ENCODE measurements at places on chromosomes 13 and 19.

- no peak for DNase-seq
Observed at GRCh38 chr13:33730619-33731018, 87.3 kb upstream of the RFC3 start.

DNA sequence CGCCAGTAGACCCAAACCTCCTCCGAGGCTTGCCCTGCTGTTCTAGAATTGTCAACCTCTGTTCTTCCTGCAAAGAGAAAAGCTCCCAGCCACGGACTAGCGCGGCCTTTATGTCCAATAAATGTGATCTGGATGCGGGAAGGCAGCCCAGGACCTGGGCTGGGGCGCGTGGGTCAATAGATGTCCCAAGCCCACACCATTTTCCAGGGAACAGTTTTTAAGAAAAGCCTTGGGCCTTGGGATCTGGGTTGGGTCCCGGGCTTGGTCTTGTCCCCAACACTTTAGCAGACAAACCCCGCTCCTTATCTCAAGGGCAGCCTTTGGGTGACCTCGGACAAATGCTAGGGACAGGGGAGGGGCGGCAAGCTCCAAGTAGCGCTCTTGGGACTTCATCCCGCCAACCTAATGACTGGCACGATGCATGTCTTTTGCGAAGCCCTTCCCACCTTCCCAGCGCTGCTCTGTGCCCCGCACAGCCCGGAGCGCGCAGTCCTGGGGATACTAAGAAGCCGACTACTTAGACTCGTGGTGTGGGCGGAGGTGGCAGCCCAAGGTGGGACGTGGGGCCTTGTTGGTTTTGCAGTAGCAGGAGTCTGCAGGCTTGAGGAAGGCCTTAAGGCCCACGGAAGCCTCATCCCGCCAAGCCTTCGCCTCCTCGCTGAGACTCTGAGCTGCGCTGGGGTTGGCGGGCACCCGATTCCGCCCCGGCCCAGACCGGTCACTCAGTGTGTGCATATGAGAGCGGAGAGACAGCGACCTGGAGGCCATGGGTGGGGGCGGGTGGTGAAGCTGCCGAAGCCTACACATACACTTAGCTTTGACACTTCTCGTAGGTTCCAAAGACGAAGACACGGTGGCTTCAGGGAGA is 10.8 kb downstream of the SOX21 start:
- no peak for DNase-seq

DNA sequence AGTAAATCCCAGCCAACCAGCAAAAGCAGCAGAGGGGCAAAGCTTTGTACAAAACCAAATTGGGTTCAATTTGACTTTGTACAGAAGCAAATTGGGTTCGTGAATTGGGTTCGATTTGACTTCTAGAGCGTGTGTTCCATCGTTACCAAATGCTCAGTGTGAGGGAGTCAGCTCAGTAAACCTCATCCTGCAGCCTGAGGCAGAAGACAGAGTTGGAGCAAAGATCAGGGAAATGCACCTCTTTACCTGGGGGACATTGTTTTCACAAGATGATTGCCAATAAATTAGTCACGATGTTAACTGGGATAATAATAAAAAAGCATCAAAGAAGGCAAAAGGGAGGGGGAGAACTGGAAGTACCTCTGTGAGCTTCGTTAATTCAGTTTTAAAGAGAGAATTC is 1.5 kb downstream of the RAB20 start:
- DNase-seq: no peak

- no peak for DNase-seq
Observed at GRCh38 chr19:31338069-31338776, 11.0 kb downstream of the TSHZ3 start.

DNA sequence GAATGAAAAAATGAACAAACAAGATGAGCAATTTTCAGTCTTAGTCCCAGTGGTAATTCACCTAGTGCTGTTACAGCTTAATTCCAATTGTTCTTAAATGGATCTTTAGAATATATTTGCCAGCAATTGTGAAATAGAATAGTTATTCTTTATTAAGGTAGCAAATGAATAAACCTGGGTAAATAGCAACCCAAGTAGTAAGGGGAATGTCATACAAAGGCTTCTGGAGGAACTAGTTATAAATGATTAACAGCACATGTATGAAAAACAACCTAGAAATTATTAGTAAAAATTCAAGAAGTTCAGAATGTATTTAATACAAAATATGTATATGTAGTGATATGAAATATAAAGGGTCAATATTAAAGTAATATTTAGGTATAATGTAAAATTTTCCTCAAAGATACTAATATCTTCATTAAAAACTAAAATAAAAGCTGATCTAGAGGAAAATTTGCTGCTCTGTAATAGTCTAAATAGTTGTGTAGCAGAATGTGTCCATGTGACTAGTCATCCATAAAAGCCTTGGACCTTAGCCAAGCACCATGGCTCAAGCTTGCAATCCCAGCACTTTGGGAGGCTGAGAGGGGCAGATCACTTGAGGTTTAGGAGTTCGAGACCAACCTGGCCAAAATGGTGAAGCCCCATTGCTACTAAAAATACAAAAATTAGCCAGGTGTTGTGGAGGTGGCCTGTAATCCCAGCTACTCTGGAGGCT is 535.9 kb upstream of the ATXN8OS start:
- DNase-seq: no peak

GRCh38 chr13:49443357-49443703 is 534 bp downstream of the CAB39L start:
- no peak for DNase-seq

DNA sequence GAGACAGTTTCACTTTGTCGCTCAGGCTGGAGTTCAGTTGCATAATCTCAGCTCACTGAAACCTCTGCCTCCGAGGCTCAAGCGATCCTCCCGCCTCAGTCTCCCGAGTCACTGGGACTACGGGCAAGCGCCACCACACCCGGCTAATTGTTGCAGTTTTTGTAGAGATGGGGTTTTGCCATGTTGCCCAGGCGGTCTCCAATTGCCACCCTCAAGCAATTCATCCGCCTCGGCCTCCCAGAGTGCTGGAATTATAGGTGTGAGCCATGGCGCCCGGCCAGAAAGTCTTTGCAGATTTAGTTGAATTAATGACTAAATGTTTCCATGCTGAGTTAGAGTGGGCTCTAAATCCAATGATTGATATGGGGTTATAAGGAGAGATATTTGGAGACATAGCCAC is 4.5 kb upstream of the CADM4 start:
- no peak for DNase-seq

- DNase-seq: no peak
Observed at GRCh38 chr13:73904625-73905024, 229.6 kb downstream of the KLF12 start.

GRCh38 chr13:98542568-98543377 is 34.1 kb downstream of the STK24 start:
- no peak for DNase-seq

- DNase-seq: no peak
Observed at GRCh38 chr19:45554481-45554880, 30.1 kb downstream of the OPA3 start.

DNA sequence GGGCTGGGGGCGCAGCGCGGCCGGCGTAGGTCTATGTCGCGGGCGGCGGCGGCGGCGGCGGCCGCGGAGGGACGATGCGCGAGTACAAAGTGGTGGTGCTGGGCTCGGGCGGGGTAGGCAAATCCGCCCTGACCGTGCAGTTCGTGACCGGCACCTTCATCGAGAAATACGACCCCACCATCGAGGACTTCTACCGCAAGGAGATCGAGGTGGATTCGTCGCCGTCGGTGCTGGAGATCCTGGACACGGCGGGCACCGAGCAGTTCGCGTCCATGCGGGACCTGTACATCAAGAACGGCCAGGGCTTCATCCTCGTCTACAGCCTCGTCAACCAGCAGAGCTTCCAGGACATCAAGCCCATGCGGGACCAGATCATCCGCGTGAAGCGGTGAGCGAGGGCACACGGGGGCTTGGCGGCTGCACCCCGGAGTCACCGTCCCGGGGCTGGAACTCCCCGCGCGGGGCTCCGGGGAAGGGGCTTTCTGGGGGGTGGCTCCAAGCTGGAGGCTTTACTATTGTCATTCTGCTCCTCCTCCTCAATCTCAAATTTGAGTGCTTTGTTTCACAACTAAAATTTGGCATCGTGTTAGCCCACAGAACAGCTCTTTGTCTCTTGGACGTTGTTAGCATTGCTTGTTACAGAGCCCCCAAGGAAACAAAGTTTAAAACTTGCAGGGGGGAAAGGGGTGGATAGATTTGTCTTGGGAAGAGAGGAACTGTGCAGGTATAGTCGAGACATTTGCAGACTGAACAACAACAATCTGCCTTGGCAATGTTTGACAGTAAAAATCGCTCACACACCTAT is 630 bp downstream of the RAP2A start:
- peak; percentile 17 for DNase-seq

DNA sequence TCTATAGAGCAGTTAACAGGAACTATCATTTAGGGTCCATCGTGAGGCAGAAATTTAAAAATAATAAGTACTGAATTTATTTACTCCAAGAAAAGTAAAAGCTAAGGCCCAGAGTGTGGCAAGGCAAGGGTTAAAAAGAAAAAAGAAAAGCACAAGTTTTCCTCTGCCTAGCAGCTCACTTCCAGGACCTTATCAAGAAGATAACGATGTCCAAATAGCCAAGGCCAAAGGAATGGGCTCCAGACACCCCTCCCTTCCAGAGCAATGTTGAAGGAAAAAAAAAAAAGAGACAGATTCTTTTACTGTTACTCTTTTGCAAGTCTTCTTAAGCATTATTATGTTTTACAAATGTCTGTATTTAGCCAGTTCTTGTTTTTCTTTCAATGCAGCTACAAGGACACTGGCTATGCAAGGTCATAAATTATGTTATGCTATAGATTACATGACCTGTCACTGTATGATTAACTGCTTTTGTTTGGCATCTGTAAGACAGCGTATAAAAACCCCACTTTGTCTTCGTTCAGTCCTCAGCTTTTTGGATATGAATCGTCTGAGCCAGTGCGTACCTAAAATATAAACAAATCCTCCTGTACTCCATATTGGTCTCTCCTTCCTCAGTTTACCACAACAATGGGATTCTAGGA is 2.9 kb upstream of the ZNF700 start:
- DNase-seq: no peak

DNA sequence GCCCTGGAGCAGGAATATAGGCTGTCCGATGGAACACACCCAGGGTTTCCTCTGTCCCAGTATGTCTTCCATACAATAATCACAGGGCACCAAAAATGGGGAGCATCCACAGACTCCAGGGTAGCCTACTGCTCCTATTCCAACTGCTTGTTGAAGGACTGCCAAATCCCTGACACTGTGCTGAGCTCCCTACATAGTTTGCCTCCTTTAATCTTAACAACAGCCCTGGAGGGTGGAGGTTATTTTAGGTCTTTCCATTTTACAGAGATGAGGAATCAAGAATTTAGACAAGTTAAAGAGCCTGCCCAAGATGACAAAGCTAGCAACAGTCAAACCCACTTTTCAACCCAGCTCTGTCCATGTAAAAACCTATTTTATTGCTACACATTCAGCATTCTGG is 790.4 kb downstream of the DIAPH3 start:
- no peak for DNase-seq

DNA sequence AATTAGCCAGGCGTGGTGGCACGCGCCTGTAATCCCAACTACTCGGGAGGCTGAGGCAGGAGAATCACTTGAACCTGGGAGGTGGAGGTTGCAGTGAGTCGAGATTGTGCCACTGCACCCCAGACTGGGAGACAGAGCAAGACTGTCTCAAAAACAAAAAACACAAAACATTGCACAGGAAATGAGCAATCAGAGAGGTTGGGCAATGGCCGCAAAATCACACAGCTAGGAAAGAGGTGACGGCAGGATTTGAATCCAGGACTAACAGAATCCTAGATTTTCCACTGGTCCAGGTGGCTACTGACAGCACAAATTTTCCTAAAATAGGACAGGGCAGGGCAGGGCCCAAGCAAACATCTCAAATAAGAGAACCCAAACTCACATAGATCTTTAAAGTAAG is 23.3 kb downstream of the PTPRS start:
- no peak for DNase-seq

GRCh38 chr13:112639521-112639920 is 50.3 kb upstream of the ATP11A start:
- DNase-seq: no peak

GRCh38 chr13:46496086-46496485 is 56.9 kb upstream of the LRCH1 start:
- no peak for DNase-seq

GRCh38 chr13:97497400-97497799 is 63.4 kb downstream of the RAP2A start:
- no peak for DNase-seq

DNA sequence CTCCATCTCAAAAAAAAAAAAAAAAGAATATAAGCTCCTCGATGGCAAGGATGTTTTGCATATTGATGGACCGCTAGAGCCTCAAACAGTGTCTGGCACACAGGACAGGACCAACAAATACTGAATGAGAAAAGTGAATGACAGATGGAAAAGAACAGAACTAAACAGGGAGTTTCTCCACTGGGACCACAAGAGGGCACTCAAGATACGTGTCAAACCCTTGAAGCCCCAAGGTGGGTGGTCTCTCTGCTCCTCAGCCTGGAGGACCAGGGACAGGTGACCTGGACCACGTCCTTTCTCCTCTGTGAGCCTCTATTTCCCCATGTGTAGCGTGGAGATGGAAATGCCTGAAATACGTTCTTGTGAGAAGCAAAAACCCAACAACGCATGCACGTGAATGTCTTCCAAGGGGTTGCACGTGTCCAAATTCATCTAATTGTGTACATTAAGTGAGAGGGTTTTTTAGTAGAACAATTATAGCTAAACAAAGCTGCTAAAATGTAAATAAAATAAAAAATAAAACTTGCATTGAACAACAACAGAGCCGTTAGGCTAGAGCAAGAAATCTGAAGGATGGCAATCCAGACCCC is 5.7 kb upstream of the CDC42EP5 start:
- DNase-seq: no peak

DNA sequence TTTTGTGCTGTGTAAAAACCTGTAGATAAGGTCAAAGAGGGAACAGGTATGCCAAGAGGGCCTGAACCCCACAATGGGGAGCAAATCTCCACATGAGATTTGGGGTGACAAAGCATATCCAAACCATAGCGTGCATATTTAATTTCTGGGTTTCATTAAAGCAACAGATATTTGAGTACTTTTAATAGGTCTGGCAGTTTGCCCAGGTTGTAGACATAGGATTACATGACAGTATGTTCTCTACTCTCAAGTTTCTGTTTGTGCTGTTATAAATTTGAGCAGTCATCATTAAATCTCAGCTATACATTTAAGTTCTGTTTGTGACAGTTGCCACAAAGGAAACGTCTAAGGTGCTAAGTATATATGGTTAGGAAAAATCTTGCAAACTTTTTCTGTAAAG is 236.4 kb downstream of the ATP8A2 start:
- DNase-seq: no peak

DNA sequence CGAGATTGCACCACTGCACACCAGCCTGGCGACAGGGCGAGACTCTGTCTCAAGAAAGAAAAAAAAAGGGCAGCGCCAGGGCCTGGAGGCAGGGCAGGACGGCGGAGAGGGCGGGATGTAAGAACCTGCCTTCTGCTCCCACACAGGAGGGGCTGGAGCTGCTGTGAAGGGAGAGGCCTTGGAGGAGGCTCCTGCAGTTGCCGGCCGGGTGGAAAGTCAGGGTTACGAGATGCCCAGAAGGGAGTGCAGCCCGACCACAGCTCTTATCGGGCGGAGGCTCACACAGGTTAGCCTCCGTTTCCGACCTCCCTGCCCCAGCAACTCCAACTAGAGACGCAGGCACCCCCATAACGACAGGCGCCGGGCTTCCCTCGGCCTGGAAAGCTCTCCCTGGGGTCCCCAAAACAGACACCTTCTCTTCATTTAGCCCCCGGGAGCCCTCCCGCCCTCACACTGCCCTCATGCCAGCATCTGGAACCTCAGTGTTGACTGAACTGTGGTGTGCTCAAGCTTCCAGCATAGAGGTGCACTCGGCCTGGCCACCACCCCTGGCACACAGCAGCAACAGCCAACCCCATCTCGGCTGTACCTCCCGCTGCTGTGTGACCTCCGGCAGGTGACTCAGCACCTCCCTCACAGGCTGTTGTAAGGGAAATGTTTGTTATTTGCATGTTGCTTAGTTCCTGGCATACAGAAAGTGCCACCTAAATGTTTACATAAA is 1.4 kb downstream of the PLPP2 start:
- peak; percentile 19 for DNase-seq

All from activated CD8-positive, alpha-beta memory T cell treated with anti-CD3 and anti-CD28 coated beads for 1 hour (primary cell).